Activated CD8-positive, alpha-beta T cell treated with anti-CD3 and anti-CD28 coated beads, Interleukin-2, amount 10 ng/mL, durations not matched to agents 7 days and 5 days (primary cell): ENCODE measurements at places on chromosomes 11 and 22.
A peak's percentile ranks its signal among the peaks of the same experiment; 100 is the strongest.

GRCh38 chr22:44583061-44583760 lies 85.2 kb upstream of the RTL6 start:
- no peak overlapping the region for H3K4me3 ChIP-seq
- no peaks in the 10 kb centered on the region for H3K36me3 ChIP-seq

DNA sequence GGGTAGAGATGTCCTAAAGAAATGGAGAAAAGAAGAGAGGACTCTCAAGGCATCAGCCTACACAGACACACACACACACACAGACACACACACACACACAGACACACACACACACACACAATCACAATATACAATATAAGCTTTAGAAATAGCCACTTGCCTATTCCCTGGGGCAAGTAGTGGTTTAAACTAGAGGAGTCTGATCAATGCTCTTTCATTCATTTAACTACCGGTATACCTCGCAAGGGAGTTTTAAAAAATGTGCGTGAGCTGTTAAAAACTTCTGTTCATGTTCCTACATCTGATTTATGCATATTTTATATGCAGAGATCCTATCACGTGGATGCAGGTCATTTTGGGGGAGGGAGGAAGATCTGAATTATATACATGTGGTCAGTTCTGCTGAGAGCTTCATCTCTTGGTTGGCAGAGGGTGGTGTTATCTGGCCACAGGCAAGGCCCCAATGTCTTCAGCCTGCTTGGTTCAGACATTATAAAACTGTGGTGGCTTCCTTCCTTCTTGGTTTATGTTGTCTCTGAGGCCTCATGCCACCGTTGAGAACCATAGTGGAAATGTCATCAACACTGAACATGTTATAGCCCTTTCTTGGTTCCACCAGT lies 56.6 kb downstream of the SYT13 start:
- H3K36me3 ChIP-seq = no peaks in the 10 kb centered on the region
- H3K27ac ChIP-seq = no peak overlapping the region
- no peaks in the 10 kb centered on the region for H3K4me1 ChIP-seq
- H3K27me3 ChIP-seq = no peaks in the 10 kb centered on the region
- no peak overlapping the region for H3K4me3 ChIP-seq

DNA sequence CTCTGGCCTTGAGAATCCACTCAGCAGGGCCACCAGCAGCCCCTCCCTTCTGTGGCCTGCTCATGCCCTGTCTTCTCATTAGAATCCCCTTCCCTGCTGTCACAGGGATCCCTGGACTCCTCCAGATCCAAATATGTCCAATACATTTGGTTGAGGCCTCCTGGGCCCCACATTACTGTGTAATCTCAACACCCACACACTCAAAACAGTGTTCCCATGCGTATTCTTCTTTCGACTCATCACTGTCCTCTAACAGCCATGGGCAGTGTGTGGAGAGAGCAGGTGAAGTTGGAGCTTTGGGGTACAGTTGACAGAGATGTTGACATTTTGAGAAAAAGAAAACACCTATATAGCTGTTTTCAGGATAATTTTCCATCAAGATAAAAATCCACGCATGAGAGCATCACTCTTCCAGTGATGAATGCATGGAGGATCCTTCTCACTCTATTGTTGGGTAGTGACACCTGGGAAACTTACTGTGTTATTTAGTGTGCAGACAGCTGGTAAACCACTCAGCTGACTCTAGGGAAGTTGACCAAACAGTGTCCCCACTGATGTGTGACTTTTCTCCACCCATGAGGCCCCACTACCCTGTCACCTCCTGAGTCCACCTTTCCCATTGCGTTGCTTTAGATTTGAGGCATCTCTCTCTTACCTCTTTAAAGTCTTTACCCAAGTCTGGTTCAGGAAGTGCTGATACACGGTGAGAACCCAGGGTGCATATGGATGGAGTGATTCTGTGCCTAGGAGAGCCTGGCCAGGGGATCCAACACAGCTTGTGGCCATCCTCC lies 28.7 kb upstream of the VPREB1 start:
- DNase-seq = peak; percentile 5
- peaks cover 5% of the 10 kb centered on the region for H3K27me3 ChIP-seq
- no peak overlapping the region for H3K27ac ChIP-seq
- no peaks in the 10 kb centered on the region for H3K36me3 ChIP-seq
- H3K4me3 ChIP-seq = no peak overlapping the region

DNA sequence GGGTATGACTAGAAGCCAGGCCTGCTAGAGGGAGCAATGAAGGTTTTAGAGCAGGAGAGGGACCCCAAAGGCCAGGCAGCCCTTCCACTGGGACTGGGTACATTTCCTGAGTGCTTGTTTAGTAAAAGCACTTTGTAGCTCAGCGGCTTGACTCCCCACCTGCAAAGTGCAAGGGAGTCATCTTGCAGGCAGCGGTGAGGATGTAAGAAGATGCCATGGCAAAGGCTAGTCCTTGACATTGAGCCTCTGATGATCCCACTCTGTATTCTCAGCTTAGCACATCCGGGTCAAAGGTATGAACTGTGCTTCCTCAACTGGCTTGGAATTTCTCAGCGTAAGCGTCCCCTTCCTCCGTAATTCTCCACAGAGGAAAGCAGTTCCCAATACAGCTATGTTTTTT lies 3.1 kb upstream of the UBE2L3 start:
- no peak for DNase-seq
- H3K27ac ChIP-seq = no peak overlapping the region
- H3K36me3 ChIP-seq = peaks cover 11% of the 10 kb centered on the region
- peaks cover 2% of the 10 kb centered on the region for H3K27me3 ChIP-seq

GRCh38 chr22:49826603-49827270 lies 936 bp downstream of the BRD1 start:
- peaks cover 43% of the 10 kb centered on the region for H3K4me1 ChIP-seq
- peak overlapping the region; percentile 93 for H3K4me3 ChIP-seq
- peaks cover 40% of the 10 kb centered on the region for H3K36me3 ChIP-seq
- peak overlapping the region; percentile 97 for H3K27ac ChIP-seq
- DNase-seq = peak; percentile 57

GRCh38 chr22:41263704-41264103 lies 22.3 kb downstream of the RANGAP1 start:
- no peaks in the 10 kb centered on the region for H3K4me1 ChIP-seq
- H3K4me3 ChIP-seq = no peak overlapping the region
- H3K27ac ChIP-seq = no peak overlapping the region

DNA sequence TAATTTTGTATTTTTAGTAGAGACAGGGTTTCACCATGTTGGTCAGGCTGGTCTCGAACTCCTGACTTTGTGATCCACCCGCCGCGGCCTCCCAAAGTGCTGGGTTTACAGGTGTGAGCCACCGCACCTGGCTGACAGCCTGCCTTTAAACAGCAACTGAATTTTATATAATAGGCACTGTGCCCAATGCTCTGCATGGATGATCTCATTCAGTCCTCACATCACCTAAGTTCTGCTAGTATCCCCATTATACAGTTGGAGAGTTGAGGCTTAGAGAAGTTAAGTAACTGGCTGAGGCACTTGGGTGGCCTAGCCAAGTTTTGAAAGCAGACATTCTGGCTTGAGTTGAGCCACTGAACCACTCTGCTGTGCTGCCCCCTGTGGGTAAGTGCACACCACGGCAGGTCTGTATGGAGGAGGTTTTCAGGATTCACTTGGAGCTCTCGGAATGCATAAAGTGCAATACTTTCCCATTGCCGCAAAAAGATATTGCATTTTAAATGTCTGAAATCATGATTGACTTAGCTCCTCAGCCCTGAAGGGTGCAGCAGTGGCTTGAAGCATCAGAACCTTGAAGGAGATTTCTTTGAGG lies 112.4 kb downstream of the LDLRAD3 start:
- H3K4me3 ChIP-seq = no peak overlapping the region
- no peaks in the 10 kb centered on the region for H3K27me3 ChIP-seq
- DNase-seq = no peak
- no peak overlapping the region for H3K27ac ChIP-seq
- no peaks in the 10 kb centered on the region for H3K4me1 ChIP-seq

DNA sequence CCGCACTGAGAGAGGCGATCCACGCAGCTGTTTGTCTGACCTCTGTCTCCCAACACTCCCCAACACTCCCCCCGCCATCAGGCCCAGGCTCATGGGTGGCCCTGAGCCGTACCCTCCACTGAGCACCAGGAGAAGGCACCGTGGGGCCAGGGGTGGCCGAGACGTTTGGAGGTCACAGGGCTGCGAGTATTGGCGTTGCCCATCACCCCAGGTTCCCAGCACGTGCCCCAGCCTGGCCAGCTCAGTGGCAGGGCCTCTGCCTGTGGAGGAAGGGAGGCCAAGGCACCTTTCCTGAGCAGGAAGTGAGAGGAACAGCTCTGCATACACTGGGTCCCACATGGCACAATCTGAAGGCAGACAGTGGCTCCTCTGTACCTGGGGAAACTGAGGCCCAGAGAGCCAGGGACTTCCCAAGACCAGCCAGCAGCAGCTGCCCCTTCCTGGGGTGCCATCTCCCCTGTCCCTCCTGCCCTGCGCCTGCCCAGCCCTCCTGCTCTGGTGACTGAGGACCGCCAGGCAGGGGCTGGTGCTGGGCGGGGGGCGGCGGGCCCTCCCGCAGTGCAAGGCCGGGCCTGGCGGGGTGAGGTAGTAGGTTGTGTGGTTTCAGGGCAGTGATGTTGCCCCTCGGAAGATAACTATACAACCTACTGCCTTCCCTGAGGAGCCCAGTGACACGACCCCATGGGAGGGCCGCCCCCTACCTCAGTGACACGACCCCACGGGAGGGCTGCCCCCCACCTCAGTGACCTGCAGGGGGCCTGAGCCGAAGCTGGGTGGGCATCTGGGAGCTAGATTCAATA lies 37.0 kb upstream of the PPARA start:
- peaks cover 3% of the 10 kb centered on the region for H3K4me1 ChIP-seq
- H3K27me3 ChIP-seq = no peaks in the 10 kb centered on the region
- no peak for DNase-seq

GRCh38 chr22:34198976-34199375 lies 278.7 kb upstream of the LARGE1 start:
- no peaks in the 10 kb centered on the region for H3K36me3 ChIP-seq
- H3K27me3 ChIP-seq = no peaks in the 10 kb centered on the region
- no peaks in the 10 kb centered on the region for H3K4me1 ChIP-seq
- no peak for DNase-seq
- no peak overlapping the region for H3K27ac ChIP-seq

DNA sequence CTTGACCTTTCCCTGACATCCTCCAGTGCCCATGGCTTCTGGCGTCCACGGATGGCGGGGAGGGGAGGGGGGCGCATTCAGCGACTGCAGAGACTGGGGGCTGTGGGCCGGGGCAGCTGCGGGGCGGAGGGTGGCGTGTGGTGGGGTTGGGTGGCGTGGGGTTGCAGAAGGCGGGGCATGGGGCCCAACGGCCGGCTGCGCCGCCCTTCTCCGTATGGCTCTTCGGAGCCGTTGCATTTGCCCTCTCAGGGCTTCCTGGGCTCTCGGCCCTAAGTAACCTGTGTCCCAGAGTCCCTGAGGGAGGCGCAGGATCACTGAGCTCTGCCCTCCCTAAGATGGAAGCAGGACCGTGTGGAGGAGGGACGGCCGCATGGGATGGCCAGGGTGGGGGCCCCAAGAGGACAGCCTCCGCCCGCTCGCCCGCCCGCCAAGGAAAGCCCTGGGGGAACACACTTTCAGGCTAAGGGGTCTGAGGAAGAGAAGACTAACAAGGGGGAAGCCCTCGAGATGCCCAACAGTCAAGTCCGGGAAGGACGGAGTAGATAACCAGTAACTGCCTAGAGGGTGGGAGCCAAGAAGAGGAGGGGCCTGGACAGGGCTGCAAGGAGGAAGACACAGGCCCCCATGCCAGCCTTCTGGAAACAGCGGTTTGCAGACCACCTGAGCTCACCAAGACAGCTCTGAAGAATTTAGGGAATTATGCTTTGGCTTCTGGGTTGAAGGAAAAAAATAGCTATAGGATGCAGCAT lies 9.2 kb upstream of the AIFM3 start:
- H3K36me3 ChIP-seq = peaks cover 7% of the 10 kb centered on the region
- H3K4me3 ChIP-seq = peak overlapping the region; percentile 61
- H3K4me1 ChIP-seq = peaks cover 4% of the 10 kb centered on the region
- peaks cover 18% of the 10 kb centered on the region for H3K27me3 ChIP-seq

DNA sequence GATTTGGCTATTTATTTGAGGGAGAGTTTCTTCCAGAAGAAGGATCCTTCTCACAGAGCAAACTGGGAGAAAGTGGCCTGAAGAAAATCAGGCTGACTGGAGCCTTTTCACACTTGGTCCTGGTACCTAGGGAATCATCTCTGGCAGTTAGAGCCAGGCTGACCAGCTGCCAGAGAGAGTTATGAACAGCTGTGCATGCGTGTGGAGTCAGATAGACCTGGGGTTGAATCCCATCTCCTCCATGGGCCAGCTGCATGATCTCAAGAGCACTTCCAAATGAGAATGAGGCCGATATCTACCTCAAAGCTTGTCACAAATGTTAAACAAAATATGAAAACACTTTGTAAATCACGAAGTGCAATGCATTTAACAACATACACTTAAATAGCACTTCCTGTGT lies 390.0 kb downstream of the TENM4 start:
- H3K4me3 ChIP-seq = no peak overlapping the region
- H3K36me3 ChIP-seq = no peaks in the 10 kb centered on the region
- no peak overlapping the region for H3K27ac ChIP-seq
- no peaks in the 10 kb centered on the region for H3K4me1 ChIP-seq
- H3K27me3 ChIP-seq = peaks cover 3% of the 10 kb centered on the region

DNA sequence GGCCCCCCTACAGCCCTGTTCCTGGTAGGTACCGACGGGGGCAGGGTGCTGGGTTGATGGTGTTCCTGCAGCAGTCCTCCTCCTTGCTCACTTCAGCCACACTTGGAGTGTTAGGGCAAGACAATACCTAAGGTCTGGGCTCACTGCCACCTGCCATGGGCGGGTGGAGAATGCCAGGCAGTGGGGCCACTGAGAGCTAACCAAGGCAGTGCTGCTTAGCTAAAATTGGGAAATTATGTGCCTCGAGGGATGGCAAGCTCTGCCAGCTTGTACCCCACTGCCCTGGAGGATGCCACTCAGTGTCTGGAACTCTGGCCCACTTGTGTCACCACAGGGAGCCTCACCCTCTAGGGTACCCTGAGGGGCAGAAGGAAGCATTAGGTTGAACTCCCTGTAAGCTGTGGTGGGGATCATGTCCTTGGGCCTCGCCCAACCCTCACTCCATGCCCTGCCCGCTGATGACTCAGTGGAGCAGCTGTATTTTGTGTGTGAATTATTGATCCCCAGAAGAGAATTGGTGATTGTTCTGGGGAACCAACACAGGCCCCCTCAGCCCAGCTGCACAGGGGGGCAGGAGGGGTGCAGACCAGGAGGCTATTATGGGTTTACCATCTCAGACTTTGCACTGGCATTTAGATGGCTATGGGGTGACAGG lies 17.7 kb downstream of the PHLDB1 start:
- no peak overlapping the region for H3K27ac ChIP-seq
- H3K4me3 ChIP-seq = no peak overlapping the region
- H3K4me1 ChIP-seq = peaks cover 6% of the 10 kb centered on the region
- DNase-seq = no peak

DNA sequence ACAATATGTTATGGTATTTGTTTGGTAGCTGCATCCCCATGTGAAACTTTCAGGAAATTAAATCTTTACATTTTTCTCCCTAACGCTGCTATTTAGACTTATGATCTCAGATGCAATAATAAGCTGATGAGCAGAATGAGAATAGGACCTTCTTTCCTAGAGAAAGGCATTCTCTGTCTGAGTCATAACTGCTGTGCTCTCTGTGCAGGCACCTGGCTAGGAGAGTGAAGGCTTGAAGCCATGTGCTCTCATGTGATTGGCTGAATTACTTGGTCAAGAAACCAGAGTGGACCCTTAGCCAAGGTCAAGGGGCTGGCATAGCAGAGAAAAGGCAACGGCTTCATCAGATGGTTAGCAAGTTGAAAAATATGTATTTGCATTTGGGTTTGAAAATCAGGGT lies 185.0 kb downstream of the ADAMTS15 start:
- peaks cover 3% of the 10 kb centered on the region for H3K27me3 ChIP-seq
- H3K27ac ChIP-seq = no peak overlapping the region
- H3K4me3 ChIP-seq = no peak overlapping the region
- no peaks in the 10 kb centered on the region for H3K4me1 ChIP-seq
- no peak for DNase-seq
- no peaks in the 10 kb centered on the region for H3K36me3 ChIP-seq
